ENCODE measurements at places on chromosomes 7 and 10.

DNA sequence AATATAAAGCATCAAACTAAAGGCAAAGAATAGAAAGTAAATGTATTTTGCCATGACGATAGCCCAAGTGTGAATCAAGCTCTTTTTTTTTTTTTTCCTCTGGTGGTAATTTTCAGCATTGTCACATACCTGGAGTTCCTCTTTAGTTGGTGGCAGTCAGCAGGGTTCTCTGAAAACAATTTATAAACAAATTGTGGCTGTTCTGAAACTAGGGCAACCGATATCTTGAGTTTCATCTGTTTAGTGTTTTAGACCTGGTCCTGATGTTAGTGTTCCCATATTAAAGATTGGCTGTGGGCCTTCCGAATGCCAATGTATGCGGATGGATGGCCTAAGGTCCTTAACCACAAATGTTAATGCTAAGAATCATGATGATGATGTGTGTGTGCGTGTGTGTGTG is 713.1 kb downstream of the GATA3 start:
- no peak for DNase-seq

GRCh38 chr7:139667377-139667776 is 110.4 kb downstream of the HIPK2 start:
- DNase-seq = no peak

- no peak for DNase-seq
These were observed 22.9 kb downstream of the IKZF1 start for GRCh38 chr7:50327443-50327842.

GRCh38 chr7:146660839-146661238 is 544.2 kb downstream of the CNTNAP2 start:
- DNase-seq = no peak

GRCh38 chr10:49597426-49598163 is 12.5 kb upstream of the SLC18A3 start:
- DNase-seq = no peak

- peak; percentile 15 for DNase-seq
These were observed 57.6 kb downstream of the MMRN2 start for GRCh38 chr10:86899670-86900276.
